ENCODE measurements at places on chromosomes 16 and 17. TPM values are rescaled to one million over a fixed set of nuclear protein-coding genes. Genes with fewer than 3 reads are reported as not detected.

DNA sequence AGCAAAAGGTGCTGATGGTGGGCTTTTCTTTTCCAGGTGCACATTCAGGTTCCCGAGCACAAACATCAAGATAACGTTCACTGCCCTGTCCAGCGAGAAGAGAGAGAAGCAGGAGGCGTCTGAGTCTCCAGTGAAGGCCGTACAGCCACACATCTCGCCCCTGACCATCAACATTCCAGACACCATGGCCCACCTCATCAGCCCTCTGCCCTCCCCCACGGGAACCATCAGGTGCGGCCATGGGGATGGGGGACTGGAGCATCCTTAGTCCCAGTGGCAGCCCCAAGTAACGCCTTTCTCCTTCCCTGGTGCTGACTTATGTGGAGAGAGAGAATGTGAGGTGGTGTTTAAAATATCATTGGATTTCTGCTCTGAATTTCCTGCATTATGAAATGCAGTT, 43.8 kb downstream of the FOXK2 start:
- no peak for DNase-seq

GRCh38 chr16:77277141-77277540, 77.9 kb downstream of the SYCE1L start:
- DNase-seq, result no peak

DNA sequence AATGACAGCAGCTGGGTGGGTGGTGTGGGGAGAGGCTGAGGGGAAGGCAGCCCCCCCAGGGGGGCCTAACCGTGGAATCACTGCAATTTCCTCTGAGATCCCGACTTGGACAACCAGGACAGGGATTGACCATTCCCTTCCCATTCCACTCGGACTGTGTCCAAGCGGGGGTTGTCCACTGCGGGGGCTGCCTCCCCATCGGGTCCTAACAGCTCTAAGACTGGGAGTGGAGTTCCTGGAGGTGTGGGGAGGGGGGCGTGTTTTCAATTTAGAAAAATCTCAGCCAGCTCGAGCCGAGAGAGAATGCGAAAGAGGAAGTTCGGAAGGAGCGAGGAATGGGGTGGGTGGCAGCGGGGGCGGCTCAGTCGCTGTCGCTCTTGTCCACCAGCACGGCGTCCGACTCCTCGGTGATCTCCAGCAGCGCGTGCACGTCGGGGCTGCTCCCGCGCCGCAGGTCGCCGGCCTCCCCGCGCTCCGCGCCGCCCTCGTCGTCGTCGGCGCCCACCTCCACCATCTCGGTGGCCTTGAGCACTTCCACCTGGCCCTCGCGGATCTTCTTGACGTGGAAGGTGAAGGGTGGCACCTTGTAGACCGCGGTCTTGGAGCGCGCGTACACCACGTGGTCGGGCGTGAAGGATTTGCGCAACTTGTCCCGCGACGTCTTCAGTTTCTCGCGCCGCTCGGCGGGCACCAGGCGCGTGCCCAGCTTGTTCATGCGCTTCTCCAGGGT, 16.2 kb upstream of the STAT3 start:
- no peak for DNase-seq

GRCh38 chr16:14529010-14529669, 100.9 kb downstream of the PARN start:
- DNase-seq, result peak; percentile 85

DNA sequence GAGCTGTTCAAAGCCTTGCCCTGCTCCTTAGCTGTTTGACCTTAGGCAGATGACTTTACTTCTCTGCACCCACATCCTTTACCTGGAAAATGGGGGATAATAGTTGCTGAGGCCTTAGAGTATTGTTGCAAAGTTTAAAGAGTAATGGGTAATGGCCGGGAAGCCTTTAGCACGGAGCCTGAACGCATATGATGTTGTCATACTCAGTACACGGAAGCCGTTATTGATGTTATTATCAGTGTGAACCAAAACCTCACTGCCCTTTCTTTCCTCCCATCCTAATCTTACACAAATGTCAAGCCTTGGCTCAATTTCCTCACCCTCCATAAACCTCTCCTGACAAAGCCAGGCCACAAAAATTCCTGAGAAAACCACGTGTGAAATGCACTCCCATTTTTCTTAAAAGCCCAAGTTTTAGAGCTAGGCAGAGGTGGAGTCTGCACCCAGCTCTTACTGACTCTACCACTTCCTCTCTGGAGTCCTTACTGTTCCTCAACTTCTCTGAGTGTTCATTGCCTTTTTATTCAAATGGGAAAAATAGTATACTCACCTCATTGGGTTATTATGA, 67.3 kb upstream of the CACNG3 start:
- DNase-seq, result no peak

- DNase-seq, result no peak
These were observed 142.6 kb upstream of the CACNG5 start for GRCh38 chr17:66692421-66692690.

- DNase-seq, result no peak
These were observed 63.4 kb upstream of the GSG1L start for GRCh38 chr16:28126684-28127620.

DNA sequence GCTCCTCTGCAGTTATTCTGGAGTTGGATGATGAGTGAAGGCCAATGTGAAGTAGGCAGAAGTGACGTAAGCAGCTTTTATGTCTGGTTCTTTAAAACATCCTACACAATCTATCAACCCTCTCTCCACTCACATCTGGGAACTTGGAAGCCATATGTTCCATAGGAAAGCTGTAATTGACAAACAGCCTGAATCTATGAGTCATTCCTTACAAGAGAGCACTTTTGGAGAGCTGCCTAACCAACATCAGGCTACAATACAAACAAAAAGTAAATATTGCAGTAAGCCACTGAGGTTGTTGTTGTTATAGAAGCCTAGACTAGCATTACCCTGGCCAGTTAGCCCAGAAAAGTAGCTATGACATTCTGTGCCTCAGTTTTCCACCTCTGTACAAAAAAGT, 5.9 kb downstream of the CCL7 start:
- no peak for DNase-seq

DNA sequence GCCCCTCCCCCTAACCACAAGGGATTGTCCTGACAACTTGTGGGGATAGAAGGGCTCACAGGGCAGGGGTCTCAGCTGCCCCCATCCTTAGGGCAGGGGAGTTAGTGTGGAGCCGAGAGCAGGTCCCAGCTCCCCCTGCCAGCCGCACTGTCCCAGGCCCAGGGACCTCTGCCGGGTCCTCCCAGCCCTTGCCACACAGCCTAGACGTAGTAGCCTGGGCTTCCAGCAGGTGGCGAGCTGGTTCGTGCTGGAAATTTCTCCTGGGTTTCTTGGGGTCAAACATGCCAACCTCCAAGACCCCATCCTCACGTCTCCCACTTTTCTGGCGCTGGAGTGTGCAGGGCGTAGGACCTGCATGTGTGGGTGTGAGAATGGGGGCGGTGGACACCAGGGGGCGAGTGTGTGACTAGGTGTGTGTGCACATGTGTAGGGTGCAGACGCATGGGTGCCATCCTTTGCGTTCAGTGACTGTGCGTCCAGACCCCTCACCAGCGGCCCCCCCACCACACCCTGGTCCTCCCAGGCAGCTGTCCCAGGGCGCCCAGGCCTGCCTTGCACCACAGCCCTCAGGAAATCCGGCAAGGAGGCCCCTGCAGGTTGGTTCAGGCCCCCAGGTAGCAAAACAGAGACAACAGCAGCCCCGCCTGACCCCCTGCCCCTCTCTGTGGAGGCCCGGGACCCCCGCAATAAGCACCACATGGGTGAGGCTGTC, 29.5 kb downstream of the SBK1 start:
- no peak for DNase-seq

DNA sequence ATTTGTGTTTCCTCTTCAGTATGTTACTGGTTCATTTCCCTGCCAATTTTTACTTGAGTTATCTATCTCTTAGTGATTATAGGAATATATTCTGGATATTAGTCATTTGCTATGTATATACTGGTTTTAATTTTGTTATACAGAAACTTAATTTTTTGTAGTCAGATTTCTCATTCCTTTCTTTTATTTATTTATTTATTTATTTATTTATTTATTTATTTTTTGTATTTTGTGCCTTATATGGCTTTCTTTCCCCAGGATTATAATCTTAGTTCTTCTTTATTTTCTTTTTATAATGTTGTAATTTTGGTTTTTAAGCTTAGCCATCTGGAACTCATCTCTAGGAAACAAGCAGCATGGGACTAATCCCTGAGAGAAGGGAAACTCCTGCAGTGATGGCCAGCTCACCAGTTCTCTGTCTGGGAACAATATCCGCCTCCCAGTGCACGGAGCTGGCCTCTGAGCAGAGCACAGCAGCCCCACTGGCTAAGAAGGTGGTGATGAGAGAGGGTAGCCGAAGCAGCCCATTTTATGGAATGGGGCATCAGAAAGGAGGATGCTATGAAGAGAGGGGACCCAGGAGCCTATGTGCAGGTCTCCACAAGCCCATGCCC, 54.5 kb upstream of the ADORA2B start:
- no peak for DNase-seq

GRCh38 chr17:76182016-76182764, 41.1 kb upstream of the FOXJ1 start:
- peak; percentile 91 for DNase-seq

DNA sequence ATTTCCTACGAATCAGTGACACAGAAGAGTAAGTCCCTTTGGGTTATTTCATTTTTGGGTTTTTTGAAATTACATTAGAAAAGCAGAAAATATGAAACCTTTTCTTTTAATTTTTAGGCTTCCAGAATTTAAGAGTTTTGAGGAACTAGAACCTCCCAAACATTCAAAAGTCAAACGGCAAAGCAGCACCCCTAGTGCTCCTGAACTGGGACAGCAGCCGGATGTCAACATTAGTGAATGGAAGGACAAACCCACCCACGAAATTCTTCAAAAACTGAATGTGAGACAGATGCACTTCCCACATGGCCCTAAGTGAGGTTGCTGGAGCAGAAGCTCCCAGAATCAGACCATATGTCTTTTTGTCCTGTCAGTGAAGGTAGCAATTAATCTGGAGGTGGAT, 199.4 kb downstream of the PHKB start:
- no peak for DNase-seq

DNA sequence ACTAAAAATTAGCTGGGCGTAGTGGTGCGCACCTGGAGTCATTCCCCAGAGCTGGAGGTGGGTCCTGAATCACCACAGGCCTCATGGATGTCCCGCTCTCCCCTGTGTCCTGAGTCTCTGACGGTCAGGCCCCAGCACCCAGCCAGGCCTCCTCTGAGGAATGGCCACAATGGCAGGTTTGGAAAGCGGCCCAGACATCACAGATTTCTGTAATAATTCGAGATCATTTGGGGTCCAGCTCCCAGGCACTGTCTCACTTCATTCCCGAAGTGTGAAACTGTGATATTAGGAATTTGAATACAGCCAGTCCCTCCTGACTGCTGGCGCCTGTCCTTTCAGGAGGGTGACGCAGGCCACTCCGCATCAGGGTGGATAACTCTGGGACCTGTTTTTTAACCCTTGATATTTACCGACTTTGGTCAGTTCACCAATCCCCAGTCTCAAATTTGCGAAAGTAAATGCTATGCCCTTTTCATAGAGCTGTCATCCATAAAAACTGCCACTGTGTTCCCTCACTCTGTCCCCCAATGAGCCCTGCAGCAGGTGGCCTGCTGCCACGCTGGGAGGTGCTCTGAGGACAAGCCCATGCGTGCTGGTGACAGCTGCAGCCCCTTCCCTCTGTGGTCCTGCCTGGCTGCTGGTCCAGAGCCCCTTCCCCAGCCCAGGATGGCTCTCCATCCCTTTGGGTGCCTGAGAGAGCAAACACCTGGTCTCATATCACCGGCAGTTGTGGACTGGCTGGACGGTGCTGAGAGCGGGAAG, 28.3 kb upstream of the RPTOR start:
- no peak for DNase-seq

- no peak for DNase-seq
These were observed 7.6 kb downstream of the CYTH1 start for GRCh38 chr17:78774453-78774852.

- DNase-seq, result peak; percentile 46
These were observed 188.2 kb downstream of the FTO start for GRCh38 chr16:53892155-53892554.

DNA sequence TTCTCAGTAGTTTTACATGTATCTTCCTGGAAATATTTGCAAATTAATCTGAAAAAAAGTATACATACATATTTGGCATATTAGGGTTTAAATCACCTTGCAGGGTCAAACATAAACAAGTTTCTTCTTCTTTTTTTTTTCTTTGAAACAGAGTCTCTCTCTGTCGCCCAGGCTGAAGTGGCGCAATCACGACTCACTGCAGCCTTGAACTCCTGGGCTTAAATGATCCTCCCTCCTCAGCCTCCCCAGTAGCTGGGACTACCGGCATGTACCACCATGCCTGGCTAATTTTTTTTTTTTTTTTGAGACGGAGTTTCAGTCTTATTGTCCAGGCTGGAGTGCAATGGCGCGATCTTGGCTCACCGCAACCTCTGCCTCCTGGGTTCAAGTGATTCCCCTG, 12.6 kb upstream of the FUS start:
- DNase-seq, result no peak

GRCh38 chr16:20995711-20996110, 95.1 kb downstream of the LYRM1 start:
- no peak for DNase-seq

DNA sequence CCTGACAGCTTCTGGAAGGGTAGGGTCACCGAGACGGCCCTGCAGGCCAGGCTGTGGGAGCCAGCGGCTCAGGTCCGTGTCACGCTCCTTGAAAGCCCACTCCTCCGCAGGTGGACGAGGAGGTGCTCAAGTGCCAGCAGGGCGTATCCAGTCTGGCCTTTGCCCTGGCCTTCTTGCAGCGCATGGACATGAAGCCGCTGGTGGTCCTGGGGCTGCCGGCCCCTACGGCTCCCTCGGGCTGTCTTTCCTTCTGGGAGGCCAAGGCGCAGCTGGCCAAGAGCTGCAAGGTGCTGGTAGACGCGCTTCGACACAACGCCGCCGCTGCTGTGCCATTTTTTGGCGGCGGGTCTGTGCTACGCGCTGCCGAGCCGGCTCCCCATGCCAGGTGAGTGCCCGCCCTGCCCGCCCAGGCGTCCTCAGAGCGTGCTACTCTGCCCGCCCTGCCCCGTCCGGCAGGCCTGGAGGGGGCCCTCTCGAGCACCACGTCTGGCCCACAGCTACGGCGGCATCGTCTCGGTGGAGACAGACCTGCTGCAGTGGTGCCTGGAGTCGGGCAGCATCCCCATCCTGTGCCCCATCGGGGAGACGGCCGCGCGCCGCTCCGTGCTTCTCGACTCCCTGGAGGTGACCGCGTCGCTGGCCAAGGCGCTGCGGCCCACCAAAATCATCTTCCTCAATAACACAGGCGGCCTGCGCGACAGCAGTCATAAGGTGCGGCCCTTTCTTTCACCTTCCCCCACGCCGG, 1.3 kb downstream of the NAGS start:
- no peak for DNase-seq

Gene CHRNE
- 1.2 TPM for total RNA-seq

Gene TANC2
- 177 TPM for total RNA-seq

Gene C1QTNF1
- total RNA-seq, result 108 TPM

Gene CCDC40
- total RNA-seq, result 12.4 TPM

Gene CRYBA1
- not detected for total RNA-seq

Gene CA5A
- not detected for total RNA-seq

Gene SGCA
- 16.9 TPM for total RNA-seq

Gene MEOX1
- 9.8 TPM for total RNA-seq

Gene PRAC1
- not detected for total RNA-seq

Gene PPM1E
- 0.39 TPM for total RNA-seq

All from ureter (tissue), 1 donor.